Esophagus squamous epithelium (tissue), 5 donors: ENCODE measurements at places on chromosomes 7 and 10.

DNA sequence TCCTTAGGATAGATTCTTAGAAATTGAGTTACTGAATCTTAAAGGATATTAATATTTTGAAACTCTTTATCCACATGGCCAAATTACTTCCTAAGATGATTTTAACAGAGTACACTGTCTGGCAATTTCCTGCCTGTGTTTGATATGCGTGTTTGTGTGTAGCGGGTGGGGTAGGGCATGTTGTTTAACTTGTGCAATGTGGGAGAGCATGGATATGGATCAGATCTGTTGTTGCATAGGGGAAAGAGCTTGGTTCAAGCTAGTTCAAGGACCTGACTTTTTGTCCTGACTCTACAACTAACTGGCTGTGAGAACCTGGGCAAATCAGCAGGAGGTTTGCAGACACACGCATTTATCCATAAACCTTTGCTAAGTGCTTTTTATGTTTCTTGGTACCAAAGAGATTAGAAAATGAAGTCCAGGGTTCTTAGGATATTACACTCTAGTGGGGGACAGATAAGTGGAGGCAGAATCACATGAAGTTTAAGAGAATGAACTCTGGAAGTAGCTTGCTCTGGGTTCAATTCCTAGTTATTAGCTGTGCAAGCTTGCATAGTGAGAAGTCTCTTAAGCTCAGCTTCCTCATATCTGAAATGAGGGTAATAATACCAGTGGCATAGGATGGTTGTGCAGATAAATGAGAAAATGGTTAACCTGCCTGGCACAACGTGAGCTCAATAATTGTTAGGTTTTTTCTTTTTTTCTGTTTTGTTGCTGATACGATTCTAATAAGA is 96.3 kb upstream of the PRR15 start:
- DNase-seq = no peak

- DNase-seq = no peak
These were observed 117.6 kb upstream of the FAM204A start for GRCh38 chr10:118459642-118460193.

- no peak for DNase-seq
These were observed 817.9 kb downstream of the DNAJB9 start for GRCh38 chr7:109387530-109387929.

GRCh38 chr7:111760043-111760442 is 197.8 kb upstream of the IMMP2L start:
- no peak for DNase-seq
